Stimulated activated CD8-positive, alpha-beta memory T cell treated with anti-CD3 and anti-CD28 coated beads, Interleukin-4, amount 100 ng/mL, for 1 hour (primary cell): ENCODE measurements at places on chromosomes 13 and 19.

DNA sequence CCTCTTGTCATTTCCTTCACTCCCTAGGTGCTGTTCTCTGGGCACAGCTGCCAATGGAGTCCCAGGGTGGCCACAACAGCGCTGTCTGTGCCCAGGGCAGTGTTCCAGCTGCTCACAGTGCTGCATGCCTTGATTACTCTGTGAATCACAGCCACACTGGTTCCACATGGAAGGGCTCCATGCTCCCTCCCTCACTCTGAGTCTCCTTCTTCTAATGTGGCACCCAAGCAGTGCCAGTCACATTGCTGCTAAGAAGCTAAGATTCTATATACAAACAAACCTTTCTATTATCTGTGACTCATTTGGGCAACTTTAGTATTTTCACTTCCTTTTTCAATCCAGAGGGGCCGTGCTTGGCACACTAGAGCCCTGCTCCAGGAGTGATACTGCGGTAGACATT, 248.7 kb downstream of the TDRD3 start:
- no peak for DNase-seq

DNA sequence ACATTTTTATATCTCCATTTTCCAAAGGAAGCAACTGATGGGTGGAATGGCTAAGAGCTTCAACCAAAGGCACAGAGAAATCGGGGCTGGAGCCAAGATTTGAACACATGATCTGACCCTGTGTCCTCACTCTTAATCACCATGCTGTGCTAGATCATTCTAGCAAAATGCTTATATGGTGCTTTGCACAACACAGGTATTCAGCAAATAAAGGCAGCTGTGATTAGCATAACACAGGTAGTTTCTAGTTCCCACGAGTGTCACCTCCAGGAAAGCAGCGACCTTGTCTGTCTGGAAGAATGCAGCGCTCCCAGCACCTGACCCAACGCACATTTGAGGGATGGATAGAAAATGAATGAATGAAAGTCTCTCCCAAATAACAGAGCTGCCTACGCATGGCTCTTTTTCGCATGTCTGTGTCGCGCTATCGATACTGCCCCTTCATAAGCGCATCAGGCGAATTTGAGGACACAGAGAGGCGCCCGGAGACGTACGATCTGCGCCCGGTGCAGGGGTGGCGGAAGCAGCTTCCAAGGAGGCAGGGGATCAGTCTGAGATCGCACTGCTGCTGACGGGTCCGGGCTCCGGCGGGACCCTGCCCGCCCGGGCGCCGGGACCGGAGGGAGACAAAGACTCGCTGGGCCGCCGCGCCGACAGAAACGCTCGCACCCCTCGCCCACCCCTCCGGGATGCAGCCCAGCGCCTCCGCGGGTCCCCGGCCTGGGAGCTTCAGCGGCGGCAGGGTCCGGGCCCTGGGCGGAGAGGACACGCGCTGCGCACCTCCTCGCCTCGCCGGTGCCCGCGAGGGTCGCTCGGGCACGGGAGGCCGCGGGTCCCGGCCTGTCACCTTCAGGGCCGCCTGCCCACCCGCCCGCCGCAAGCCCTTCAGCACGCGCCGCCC, 609 bp downstream of the EPS15L1 start:
- DNase-seq: no peak

DNA sequence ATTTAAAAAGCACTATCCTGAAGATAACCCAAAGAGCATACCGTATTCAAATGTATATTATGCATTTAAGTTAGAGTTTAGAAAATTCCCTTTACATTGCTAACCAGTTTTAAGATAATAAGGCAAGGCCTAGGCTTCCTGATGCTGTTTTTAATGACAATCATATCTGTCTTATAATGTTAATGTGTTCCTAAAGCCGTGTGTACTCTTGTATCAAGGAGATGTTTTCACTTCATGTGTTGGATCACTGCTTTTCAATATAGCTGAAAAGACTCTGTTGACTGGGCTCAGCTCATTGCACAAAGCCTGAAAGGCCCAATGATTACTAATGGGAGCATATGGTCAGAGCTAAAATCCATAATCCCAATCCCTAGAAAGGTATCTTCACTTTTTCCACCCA, 81.6 kb downstream of the DACH1 start:
- no peak for DNase-seq

DNA sequence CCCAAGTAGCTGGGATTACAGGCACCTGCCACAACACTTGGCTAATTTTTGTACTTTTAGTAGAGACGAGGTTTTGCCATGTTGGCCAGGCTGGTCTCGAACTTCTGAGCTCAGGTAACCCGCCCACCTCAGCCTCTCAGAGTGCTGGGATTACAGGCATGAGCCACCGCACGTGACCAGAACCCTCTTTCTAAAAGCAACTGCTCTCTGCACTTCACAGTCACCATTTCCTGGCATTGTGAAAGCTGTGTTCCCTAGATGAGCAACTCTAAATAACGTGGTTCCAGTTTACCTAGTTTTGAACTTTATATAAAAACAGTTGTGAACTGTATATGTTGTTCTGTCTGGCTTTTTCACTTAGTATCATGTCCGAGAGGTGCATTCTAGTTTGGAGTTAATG, 152.9 kb downstream of the SIPA1L3 start:
- DNase-seq: no peak

- no peak for DNase-seq
Observed at GRCh38 chr13:81017513-81018152, 676.7 kb upstream of the SPRY2 start.

DNA sequence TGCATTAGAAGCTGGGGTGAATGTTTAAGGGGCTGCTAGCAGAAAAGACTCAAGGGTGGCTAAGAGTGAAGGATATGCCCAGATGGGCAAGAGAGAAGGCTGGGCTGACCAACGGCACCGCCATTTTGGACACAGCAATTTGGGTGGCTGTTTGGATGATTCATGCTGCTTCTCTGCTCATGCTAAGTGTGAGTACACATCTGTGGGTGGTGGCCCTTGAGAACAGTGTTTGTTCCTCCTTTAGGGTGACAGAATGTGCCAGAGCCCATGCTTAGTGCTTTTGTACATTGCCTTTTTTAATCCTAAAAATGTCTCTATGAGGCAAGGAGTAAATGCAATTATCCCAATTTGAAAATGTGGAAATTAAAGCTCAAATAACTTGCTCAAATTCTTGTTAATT, 9.8 kb downstream of the CBY2 start:
- DNase-seq: no peak

DNA sequence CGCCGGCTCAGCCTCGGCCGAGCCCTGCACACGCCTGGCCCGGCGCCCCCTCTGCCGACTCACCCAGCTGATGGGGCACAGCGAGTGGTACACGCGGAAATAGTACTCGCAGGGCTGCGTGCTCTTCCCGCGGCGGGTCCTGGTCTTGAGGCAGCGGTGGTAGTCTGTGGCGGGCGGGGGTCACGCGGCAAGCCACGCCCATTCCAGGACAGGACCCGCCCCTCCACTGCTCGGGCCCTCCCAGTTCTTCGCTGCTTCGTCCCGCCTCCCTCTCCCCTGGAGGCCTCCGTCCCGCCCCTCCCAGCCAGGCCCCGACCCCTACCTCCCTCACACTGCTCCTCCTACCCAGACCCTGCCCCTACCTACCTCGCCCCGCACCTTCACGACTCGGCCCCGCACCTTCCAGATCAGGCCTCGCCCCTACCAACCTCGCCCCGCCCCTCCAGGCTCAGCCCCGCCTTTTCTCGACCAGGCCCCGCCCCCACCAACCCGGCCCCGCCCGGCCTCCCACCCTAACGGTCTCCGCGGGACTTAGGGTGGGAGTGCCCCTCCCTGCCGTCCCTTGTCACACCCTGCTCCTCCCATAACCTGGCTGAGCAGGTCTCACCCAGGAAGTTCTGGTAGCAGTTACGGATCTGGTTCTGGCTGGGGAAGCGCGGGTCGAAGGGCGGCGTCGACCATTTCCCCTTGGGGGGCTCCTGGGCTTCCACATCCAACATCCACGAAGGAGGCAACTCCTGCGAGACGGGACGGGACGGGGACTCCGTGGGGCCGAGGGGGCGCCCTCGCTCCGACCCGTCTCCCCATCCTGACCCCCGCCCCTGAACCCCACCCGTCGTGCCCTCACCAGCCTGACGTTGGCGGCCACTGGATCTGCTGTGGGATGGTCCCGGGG, 469 bp downstream of the COX6B2 start:
- no peak for DNase-seq

- DNase-seq: no peak
Observed at GRCh38 chr13:45295536-45295935, 45.4 kb downstream of the TPT1 start.

GRCh38 chr13:32022311-32022710, 9.3 kb upstream of the FRY start:
- DNase-seq: no peak

GRCh38 chr13:98157609-98158008, 14.7 kb downstream of the FARP1 start:
- no peak for DNase-seq

DNA sequence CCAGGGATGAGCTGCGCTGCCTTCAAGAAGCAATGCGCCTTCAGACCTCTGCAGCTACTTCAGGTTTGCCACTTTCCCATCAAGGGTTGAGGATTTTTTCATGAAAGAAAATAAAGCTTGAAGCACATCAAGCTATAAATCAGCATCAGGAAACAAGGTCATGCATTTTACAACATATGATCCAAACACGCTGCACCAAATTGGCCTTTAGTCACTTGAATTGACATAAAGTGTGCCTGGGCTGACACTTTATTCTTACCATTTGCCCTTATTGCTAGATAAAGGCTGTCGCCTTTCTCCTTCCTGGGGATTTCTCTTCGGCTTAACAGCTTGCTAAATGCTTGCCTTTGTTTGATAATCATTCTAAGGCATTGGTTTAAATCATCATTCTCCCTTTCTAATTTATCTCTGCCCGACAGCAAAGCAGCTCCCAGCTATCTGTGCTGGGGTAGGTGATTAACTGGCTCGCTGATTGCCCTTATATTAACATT, 87.7 kb downstream of the LHFPL6 start:
- no peak for DNase-seq

DNA sequence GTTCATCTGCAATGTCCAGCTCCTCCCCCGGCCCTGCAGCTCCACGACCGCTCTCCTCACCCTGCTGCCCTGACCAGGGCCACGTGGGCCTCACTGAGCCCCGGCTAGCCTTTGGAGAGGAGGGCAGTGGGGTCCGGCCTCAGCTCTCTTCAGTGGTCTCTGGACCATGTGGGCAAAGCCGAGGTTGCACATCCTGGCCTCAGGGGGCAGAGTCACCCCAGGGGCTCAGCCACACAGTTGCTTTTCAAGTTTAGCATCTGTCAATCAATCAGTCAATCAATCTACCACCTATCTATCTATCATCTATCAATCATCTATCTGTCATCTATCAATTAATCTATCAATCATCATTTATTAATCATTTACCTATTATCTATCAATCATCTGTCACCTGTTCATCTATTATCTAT, 3.0 kb upstream of the DIRAS1 start:
- DNase-seq: no peak

DNA sequence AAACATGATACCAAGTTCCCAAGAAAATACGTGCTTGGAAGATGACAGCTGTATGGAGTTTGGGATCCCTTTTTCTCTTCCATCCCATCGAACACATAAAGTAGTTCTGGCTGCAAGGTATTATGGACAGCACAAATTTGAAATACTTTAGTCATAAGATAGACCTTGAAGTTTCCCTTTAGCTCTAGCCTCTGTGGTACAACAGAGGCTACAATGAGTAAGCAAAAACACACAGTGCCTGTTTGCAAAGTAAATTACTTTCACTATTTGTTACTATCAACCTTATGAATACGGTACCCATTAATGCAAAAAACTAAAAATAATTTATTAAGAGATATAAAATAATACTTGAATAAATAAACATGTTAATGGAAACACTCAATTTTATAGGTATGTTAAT, 21.0 kb upstream of the LRCH1 start:
- DNase-seq: no peak

GRCh38 chr13:78182813-78183212, 264.2 kb upstream of the EDNRB start:
- DNase-seq: no peak

GRCh38 chr13:40402931-40403431, 263.5 kb downstream of the FOXO1 start:
- no peak for DNase-seq

DNA sequence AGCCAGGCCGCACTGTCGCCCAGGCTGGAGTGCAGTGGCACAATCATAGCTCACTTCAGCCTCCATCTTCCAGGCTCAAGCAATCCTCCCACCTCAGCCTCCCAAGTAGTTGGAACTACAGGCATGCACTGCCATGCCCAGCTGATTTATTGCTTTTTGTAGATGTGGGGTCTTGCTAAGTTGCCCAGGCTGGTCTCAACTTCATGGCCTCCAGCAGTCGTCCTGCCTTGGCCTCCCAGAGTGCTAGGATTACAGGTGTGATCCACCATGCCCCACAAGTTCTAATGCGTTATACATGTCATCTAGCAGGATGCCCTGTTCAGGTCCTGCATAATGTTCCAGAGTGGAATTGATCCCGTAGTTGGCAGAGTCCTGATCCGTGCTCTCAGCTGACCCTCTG, 4.6 kb downstream of the C19orf53 start:
- no peak for DNase-seq

GRCh38 chr13:66888698-66889097, 341.4 kb downstream of the PCDH9 start:
- DNase-seq: no peak

DNA sequence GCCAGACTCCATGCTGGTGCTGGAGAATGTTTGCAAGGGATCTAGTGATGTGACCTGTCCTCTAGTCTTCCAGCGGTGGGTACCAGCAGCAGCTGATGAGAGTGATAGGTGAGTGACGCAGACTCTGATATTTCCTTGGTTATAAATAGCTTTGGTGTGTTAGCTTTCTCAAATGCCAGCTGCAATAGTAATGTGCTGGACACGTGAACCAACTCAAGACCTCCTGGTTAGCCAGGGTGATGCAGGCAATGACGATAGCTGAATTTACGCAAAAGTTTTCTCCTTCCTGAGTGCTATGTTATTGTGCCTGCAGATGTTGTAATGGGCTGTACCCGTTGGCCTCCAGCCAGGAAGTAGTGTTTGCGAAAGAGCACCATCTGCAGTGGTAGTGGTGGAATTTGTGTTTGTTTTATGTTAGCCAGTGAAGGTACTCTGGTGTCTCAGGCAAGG, 129.5 kb downstream of the CYSLTR2 start:
- no peak for DNase-seq
